ENCODE measurements at places on chromosomes 6 and 20.
A peak's percentile ranks its signal among the peaks of the same experiment; 100 is the strongest.

DNA sequence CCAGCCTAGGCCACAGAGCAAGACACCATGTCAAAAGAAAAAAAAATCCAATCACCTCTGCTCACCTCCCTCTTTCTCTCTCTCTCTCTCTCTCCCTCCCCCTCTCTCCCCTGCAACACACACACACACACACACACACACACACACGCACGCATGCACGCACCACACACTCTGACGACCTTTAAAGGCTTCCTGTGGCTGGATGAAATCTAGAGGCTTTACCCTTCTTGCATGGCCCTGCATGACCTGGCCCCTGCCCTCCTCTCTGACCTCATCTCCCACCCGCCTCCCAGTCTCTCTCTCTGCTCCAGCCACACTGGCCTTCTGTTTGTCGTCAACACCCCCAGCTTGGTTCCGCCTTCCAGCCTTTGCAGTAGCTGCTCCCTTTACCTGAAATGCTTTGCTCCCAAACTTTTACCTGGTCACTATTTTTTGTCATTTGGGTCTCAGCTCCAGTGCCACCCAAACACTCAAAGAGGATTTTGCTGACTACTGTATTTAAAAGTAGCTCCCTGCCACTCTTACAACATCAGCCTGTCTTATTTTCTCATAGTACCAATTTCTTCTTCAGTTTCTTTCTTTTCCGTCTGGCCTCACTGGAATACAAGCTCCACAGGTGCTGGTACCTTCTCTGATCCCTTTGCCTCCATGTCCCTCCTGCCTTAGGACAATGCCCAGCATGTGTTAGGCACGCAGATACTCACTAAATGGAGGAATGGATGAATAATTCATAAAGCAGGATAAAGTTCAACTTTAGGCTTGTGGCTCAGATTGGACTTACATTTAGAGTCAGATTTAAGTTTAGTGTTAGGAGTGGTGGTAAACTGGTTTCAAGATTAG is 4.3 kb upstream of the LTA start:
- DNase-seq, result no peak

DNA sequence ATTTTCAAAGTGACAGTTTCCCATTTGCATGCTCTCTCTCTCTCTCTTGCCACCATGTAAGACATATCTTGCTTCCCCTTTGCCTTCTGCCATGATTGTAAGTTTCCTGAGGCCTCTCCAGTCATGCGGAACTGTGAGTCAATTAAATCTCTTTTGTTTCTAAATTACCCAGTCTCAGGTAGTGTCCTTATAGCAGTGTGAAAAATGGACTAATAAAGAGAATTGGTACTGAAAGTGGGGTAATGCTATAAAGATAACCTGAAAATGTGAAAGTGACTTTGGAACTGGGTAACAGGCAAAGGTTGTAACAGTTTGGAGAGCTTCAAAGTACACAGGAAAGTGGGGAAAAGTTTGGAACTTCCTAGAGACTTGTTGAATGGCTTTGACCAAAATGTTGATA is 389.8 kb downstream of the GRIK2 start:
- DNase-seq, result no peak

DNA sequence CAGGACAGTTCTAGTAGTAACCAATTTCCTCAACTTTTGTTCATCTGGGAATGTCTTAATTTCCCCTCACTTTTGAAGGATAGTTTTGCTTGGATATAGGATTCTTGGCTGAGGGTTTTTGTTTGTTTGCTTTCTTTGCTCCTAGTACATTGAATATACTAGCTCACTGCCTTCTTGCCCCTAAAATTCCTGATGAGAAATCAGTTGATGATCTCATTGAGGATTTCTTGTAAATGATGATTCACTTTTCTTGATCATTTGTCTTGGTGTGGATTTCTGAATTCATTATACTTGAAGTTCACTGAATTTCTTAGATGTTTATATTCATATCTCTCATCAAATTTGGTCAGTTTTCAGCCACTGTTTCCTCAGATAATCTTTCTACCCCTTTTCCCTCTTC is 49.1 kb upstream of the PRDM1 start:
- DNase-seq, result no peak

GRCh38 chr6:119079283-119079809 is 882 bp upstream of the FAM184A start:
- peak; percentile 15 for DNase-seq

GRCh38 chr6:51477711-51478311 is 609.6 kb downstream of the PKHD1 start:
- DNase-seq, result no peak

DNA sequence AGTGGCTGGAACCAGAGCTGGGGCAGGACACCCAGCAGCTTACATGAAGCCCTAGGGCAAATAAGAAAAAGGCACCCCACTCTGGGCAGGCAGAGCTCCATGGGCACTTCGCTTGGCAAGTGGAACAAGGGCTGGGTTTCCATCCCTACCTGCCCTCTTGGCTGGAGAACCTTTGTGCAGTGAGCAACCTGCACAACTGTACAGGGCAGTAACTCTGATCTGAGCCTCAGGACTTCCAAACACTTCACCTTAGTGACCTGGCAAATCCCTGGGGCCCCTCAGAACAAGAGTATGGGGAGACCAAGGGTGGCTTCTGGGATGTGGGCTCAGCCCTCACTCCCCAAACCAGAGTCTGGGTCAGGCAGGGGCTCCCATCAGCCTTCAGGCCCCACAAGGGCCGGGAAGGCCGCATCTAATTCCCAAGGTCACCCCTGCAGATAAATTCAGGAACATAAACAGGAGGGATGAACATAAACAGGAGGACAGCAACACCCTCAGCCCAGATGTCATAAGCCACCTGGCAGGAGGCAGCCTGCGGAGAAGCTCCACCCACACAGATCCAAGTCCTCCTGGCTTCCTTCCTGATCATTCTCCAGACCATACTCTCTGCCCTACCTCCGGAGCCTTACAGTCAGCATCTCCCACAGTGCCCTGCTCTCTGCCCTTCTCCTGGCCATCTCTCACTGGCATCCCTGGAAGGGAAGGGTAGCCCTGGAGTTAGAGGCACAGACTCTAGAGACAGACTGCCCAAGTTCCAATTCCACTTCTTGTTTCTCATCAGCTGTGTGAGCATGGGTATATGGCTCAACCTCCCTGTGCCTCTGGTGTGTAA is 37.5 kb downstream of the HNF4A start:
- DNase-seq, result no peak

All from NCI-H1694 treated with DMSO at 0.1 percent for 48 hours (cell line).